ENCODE measurements at places on chromosomes 4 and X.

- DNase-seq: no peak
Measured at GRCh38 chr4:22500128-22500611, 15.7 kb downstream of the ADGRA3 start.

DNA sequence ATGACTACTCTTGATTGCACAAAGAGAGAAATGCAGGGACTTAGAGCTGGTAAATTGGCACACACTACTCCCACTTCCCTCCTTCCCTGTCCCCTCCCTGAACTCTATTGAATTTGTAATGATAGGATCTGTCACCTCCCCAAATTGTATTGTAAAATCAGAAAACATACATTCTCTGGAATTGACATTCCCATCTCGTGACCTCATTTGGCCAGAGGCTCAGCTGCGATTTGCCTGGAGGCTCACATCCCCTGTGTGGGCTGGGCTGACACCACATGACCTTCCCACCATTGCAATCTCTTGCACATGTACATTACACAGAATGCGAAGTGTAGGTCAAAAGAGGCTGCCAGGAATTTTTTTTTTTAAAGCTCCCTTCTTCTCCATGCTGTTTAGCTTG lies 172.1 kb downstream of the MID1IP1 start:
- DNase-seq: peak; percentile 53

GRCh38 chrX:153445856-153446635 lies at the start of gene TREX2:
TREX2 (minus strand) TSS chrX:153446056; CDS start chrX:153445430, 626 bp downstream.
- no peak for DNase-seq

GRCh38 chr4:30939069-30939468 lies 218.9 kb downstream of the PCDH7 start:
- no peak for DNase-seq

GRCh38 chr4:1044469-1045192 lies 33.2 kb downstream of the FGFRL1 start:
- no peak for DNase-seq

DNA sequence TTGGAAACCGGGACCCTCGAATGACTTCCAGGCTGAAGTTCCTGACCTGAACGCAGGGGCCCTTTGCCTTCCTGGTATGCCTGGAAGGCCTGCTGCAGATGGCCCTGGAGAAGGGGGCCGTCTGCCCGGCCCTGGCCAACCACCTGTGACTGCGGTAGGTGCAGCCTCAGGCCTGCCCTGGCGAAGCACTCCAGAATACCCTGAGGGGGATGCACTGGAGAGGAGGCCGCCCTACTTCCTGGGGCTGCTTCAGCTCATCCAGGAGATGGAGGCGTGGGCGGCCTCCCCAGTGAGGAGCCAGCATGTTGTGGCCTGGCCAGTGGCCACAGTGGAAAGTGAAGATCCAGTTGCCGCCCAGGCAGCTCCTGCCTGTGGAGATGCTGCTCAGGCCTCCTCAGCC lies 26.4 kb upstream of the PNMA3 start:
- DNase-seq: no peak

GRCh38 chr4:130026185-130026584 lies 930.2 kb downstream of the C4orf33 start:
- DNase-seq: no peak

DNA sequence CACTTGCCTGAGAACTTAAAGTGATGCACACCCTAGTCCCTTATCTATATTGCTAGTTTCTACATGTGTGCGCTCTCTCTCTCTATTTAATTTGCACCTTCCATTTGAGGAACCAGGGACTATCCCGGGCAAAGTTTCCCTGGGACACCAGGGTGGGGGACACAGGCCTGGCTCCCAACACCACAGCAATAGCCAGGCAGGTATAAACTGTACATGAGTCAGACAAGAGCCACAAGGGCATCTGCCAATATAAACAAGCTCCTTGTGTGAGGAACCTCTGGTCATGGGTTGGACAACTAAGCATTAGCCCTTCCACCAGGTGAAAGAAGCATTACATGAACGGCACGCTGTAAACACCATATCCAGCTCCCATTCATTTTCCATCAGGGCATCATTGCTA lies 455.5 kb downstream of the STIM2 start:
- DNase-seq: no peak
